ENCODE measurements at places on chromosomes 2 and 18.

- no peak for DNase-seq
Measured at GRCh38 chr2:150279686-150280085, 207.8 kb downstream of the RND3 start.

DNA sequence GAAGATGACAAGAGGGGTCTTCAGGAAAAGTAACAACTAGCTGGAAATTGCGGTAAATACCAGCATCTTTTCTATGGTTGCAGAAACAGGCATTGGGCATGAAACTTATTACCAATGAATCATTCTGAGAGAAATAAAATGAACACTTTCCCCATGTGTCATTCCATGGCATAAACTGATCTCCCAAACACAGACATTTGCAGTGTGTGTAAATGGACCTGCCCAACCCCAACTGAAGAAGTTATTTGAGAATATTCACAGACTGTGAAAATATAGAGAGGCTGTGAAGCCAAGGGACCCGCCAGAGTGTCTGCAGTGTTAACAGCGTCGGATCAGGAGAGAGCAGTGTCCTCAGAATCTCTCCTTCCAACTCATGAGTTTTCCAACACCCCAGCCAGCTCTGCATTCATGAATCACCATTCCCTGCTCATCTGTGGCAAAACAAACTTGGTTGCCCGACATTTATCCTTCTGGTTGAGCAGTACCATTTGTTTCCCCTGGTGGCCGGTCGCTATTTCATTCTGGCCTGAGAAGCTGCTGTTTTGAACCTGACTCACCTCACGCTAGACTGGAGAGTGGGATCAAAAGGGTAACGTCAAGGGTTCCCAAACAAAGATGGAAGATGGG is 238.4 kb downstream of the PID1 start:
- no peak for DNase-seq

GRCh38 chr18:75161256-75162028 is 47.5 kb downstream of the PTGR3 start:
- no peak for DNase-seq

GRCh38 chr2:45450634-45451033 is 160.4 kb downstream of the SRBD1 start:
- no peak for DNase-seq

GRCh38 chr2:233331536-233331935 is 22.8 kb upstream of the DGKD start:
- peak; percentile 42 for DNase-seq

DNA sequence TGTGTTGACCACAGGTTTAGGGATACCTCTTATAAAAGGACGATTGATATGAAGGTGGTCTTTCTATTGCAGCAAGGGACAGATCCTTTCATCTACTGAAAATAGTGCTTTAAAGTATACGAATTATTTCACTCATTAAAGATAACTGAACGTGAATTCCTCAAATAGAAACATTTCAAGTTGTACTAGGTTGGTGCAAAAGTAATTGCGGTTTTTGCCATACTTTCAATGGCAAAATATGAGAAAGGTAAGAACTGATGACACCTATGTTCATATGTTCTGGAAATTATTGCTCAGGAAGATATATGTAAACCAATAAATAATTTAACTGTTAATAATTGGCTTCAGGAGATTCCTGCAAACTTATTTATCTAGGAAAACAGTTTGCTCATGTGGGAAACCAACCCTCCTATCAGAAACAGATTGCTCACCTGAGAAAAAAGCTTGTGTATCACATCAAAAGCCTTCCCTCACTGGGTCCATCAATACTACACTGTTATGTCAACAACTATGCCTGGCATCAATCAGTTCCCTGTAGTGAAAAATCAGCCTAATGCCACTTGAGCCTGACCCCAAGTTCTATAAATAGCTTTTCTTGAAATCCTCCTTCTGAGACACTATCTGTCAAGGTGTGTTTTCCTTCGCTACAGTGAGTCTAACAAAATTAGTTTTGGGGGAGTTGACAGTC is 81.5 kb upstream of the ACSL3 start:
- DNase-seq: no peak

DNA sequence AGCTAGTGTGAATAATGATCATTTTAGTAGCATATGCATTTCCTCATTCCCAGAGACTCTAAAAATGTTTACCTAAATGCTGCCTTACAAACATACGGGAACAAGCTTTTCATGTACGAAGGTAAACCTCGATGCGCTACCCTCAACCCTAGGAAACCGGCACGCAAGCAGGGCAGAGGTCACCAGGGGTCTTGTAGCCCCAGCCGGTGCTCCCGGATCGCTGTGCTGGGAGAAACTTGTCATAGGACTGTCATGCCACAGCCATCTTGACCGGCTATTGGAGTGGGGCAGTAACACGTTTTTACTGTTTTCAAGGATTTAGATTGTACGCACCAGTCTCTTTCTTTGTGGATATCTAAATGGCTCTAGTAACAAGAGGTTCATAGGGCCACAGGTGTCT is 34.8 kb upstream of the NFATC1 start:
- no peak for DNase-seq

DNA sequence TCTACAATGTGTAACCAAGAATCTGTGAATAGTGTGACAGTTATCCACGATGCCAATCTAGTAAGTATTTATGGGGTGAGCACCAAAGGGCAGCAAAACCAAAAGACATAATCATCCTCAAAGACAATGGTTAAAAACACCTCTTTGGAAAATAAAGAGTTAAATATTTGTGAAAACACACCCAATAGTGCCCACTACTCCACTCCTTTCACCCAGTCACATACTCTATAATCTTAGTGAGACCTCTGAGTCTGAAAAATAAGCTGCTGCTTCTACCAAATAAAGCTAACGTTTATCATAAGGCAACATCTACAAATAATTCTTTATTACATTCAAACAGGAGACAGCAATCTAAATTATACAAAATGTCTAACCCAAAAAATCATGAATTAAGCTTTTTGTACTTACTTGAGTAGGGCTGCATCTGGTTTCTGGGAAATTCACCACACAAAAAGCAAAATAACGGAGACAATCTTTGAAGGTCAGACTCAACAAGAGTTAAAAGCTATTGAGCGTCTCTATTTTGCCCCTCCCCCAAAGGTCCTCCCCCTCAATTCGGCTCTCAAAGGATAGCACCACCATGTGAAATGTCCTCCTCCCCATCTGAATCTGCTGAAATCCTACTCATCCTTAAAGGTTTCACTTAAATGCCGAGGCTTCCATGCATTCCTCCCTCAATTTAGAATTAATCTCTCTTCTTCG is 2.0 kb downstream of the RAPH1 start:
- DNase-seq: no peak

- no peak for DNase-seq
Measured at GRCh38 chr2:47310801-47311560, 92.0 kb upstream of the MSH2 start.

- no peak for DNase-seq
Measured at GRCh38 chr2:185202381-185202780, 536.2 kb upstream of the FSIP2 start.

- no peak for DNase-seq
Measured at GRCh38 chr2:97936199-97936598, 59.5 kb downstream of the TMEM131 start.

- no peak for DNase-seq
Measured at GRCh38 chr2:50875561-50875960, 156.4 kb downstream of the NRXN1 start.

GRCh38 chr2:52139241-52139640 is 1107.3 kb upstream of the NRXN1 start:
- DNase-seq: no peak

GRCh38 chr2:190500054-190500502 is 34.4 kb downstream of the NEMP2 start:
- DNase-seq: no peak

DNA sequence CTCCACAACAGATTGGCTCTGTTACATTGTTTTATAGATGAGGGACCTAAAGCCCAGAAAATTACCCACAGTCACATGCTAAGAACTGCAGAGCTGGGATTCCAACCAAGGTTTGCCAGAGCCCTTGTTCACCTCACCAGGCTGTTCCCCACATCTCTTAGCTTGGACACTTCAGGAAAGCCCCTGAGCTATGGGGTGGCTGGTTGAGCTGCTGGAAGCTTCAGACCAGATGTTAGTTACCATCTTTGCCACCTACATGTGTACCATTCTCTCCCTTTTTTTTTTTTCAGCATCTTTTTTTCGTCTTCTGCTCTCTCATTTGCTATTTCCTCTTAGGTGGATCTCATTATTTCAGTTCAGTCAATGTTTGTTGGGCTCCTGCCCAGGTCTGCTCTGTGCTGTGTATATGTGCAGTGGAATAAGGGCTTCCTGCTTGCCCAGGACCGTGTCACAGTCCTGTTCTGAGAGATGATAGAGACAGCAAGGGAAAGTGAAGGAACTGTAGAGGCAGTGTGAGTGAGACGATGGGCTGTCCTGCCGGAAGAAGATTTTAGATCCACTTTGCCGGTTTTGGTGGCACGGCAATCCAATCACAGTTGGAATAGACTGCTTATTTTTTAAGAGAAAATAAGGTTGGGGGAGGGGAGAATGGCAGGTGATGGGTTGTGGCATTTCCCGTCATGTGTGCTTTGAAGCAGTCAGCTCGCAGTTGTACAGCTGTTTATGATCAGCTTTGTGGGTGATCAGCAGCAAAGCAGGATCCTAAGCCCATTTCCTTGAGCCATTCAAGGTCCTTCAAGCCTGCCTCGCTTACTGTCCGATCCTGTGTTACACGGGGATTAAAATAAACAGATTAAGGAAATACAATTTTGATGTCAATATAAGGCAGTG is 152.6 kb downstream of the RTN4 start:
- no peak for DNase-seq

GRCh38 chr2:241811201-241811951 is 2.4 kb downstream of the NEU4 start:
- no peak for DNase-seq

- DNase-seq: no peak
Measured at GRCh38 chr2:180647221-180647620, 333.2 kb upstream of the UBE2E3 start.

DNA sequence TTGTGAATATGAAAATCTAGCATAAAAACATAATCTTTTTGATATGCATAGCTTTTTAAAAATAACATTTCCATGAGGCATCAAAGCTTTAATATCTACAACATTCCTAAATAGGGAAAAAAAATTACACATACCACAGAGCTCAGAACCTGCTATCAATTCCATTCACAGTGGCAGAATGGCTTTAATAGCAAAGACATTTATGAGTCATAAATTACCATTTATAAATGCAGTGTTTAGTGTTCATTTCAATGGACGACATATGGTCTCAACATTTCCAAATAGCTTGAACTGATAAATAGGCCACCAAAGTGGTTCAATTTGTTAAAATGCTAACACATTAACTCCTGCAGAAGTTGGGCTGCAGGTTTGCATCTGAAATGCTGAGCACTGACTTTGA is 600.6 kb upstream of the SETBP1 start:
- DNase-seq: no peak
